ENCODE measurements at places on chromosomes 12 and 14.

DNA sequence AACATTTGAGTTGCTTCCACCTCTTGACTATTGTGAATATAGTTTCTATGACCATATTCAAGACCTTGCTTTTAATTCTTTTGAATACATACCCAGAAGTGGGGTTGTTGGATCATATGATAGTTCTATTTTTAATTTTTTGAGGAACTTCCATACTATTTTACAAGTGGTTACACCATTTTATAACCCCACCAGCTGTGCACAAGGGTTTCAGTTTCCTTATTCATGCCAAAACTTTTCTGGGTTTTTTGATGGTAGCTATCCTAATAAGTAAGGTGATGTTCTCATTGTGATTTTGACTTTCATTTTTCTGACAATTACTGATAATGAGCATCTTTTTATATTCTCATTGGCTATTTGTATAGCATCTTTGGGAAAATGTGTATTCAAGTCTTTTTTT is 109.4 kb upstream of the GARIN2 start:
- no peak overlapping the region for H3K4me3 ChIP-seq
- no peak for DNase-seq
- no peaks in the 10 kb centered on the region for H3K27me3 ChIP-seq
- no peaks in the 10 kb centered on the region for H3K4me1 ChIP-seq
- no peak overlapping the region for H3K27ac ChIP-seq

DNA sequence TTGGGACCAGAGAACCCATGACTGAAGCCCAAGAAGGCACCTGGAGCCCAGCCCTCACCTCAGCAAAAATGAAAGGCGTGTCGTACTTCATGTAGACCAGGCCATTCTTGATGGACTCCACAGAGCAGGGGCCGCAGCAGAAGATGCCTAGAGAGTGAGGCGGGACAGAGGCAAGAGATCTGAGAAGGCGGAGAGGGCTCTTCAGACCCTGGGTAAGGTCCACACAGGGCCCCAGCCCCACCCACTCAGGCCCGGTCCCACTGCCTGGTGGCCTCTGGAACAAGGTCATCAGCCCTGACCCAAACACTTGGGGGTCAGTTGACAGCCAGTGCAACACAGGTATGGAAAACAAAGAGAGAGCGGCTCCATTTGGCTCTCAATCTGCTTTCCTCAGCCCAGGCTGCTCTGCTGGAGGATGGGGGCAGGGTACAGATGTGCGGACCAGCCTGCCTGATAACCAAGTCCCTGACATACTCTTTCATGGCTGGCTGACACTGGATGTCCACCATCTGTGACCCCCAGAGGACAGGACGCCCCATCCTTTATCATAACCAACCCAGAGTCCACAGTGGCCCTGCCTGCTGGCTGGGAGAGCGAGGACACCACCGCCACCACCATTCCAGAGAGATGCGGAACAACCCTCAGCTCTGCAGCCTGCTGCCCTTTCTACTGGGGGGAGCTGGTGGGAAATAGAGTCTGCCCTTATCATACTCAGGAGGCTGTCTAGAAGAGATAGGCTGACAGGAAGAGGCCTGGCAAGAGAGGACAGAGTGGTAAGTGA is 6.9 kb downstream of the TGM1 start:
- no peak overlapping the region for H3K27ac ChIP-seq
- no peaks in the 10 kb centered on the region for H3K27me3 ChIP-seq
- no peak overlapping the region for H3K4me3 ChIP-seq
- peaks cover 11% of the 10 kb centered on the region for H3K4me1 ChIP-seq
- DNase-seq, result no peak
- no peaks in the 10 kb centered on the region for H3K36me3 ChIP-seq

DNA sequence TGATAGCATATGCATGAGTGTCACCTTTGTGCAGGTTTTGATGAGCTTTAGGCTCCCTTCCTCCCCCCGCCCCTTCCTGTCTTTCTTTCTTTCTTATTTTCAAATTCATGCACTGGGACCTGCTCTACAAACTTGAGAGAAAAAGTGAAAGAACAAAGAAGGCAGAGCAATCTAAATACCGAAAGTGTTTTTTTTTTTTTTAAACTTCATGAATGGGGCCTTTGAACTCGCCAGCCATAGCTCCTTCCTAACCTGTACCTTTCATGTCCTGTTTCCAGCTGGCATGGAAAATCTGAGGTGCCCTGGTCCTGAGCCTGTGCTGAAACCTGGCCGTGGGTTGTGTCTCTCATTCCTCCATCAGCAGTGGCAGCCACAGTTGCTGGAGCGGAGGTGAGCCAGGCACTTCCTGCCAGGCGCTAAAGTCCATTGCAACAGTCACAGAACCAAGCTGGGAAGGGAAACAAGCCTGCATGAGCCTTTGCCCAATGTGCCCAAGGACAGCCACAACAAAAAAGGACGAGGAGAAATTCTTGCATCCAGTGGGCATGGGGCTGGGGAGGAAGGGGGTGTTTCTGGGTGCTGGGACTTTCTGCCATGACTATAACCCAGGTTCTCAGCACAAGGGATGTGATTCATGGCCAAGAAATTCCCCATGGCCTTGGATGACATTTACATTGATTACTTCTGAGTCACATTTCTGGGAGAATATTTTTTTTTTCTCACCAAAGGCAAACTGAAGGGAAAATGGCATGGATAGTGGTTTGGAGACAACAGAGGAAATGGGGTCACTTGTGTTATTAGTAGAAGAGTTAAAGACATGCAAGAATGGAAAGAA is 102.7 kb downstream of the TMEM30B start:
- H3K4me3 ChIP-seq, result no peak overlapping the region
- H3K36me3 ChIP-seq, result no peaks in the 10 kb centered on the region
- H3K27ac ChIP-seq, result no peak overlapping the region

GRCh38 chr12:93080994-93081809 is 152.1 kb upstream of the EEA1 start:
- no peaks in the 10 kb centered on the region for H3K4me1 ChIP-seq
- no peak for DNase-seq
- H3K27me3 ChIP-seq, result no peaks in the 10 kb centered on the region
- H3K36me3 ChIP-seq, result no peaks in the 10 kb centered on the region
- no peak overlapping the region for H3K4me3 ChIP-seq

DNA sequence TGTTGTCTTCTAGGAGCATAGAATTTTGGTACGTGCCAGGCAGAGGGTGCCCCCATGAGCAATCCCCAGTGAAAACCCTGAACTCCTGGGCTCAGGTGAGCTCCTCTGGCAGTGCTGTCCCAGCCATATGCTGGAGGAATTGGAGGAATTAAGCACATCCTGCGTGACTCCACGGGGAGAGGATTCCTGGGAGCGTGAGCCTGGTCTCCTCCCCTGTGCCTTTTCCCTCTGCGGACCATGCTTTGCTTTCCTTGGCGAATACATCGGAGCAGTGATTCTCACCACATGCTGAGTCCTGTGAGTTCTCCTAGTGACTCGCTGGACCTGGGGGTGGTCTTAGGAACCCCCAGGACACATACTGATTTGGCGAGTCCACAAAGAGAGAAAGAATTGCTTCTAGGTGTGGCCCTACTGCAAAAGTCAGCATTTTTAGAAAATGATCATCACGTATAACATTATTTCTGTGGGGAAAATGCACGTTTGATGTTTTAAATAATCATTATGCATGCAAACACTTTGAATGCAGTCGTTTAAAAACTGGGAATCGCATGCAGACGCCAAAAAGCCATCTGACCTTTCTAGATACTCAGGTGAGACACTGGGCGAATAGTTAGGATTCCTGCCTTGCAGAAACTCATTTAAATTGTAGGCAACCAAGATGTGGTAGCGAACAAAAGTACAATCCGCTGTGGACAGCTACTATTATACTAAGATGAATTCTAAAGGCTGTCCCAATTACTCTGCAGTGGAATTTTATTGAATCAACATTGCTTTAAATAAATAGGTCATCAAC is 370.9 kb downstream of the TMEM132D start:
- no peaks in the 10 kb centered on the region for H3K27me3 ChIP-seq
- H3K4me1 ChIP-seq, result no peaks in the 10 kb centered on the region
- no peak overlapping the region for H3K4me3 ChIP-seq
- DNase-seq, result no peak
- no peak overlapping the region for H3K27ac ChIP-seq

GRCh38 chr14:76695263-76695920 is 65.9 kb upstream of the VASH1 start:
- DNase-seq, result no peak
- no peak overlapping the region for H3K4me3 ChIP-seq
- no peaks in the 10 kb centered on the region for H3K36me3 ChIP-seq
- H3K27me3 ChIP-seq, result no peaks in the 10 kb centered on the region
- H3K4me1 ChIP-seq, result no peaks in the 10 kb centered on the region

- no peaks in the 10 kb centered on the region for H3K27me3 ChIP-seq
- H3K27ac ChIP-seq, result no peak overlapping the region
- no peaks in the 10 kb centered on the region for H3K36me3 ChIP-seq
- no peak for DNase-seq
Measured at GRCh38 chr12:80598004-80598606, 109.3 kb upstream of the MYF6 start.

DNA sequence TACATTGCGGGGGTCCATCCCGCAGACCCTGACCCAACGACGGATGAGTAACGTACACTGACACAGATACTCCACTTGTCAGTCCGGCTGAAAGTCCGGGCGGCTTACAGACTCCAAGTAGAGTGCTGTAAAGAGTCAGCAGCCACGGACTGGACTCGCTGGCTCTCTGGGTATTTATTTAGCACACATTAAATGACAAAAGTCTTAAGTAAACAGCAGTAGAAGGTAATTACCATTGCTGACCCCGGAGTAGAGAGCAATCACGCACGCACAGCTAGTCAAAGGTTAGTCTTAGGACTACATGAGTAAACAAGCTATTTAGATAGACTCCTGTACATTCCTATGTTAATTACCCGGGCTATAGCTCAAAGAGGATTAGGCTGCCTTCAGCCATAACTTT is 780.9 kb downstream of the RPS29 start:
- H3K27me3 ChIP-seq, result no peaks in the 10 kb centered on the region
- no peak for DNase-seq
- H3K4me3 ChIP-seq, result no peak overlapping the region
- no peak overlapping the region for H3K27ac ChIP-seq

DNA sequence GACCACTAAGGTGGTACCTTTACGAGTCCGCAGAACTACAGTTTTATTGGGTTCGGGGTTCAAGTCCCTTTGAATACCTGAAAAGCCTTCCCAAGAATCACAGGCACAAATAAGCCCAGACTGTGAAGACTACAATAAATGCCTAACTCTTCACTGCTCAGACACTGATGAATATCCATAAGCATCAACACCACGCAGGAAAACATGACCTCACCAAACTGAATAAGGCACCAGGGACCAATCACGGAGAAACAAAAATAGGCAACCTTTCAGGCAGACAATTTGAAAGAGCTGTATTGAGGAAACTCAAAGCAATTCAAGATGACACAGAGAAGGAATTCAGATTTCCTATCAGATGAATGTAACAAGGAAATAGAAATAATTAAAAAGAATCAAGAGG is 24.2 kb upstream of the P2RX7 start:
- H3K4me1 ChIP-seq, result no peaks in the 10 kb centered on the region
- H3K4me3 ChIP-seq, result no peak overlapping the region
- no peaks in the 10 kb centered on the region for H3K36me3 ChIP-seq
- no peak for DNase-seq
- no peak overlapping the region for H3K27ac ChIP-seq
- H3K27me3 ChIP-seq, result no peaks in the 10 kb centered on the region

DNA sequence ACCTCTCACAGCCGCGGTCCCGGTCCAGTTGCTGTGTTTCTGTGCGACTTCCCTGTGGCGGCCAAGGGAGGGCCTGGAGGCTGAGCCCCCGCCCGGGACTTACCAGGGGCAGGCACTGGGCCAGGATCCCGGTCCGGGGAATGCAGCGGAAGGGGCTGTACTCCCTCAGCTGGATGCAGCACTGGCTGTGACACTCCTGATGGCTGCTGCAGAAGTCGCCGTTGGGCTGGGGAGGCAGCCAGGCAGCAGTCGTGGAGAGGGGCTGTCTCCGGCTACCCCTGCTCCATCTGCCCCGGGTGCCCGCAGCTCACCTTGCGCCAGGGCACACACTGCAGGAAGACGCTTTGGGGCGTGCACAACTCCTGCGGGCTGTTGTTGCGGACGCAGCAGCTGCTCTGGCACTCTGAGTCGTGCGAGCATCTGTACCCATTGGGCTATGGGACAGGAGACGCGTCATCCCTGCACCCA is 6.2 kb downstream of the LRCOL1 start:
- H3K4me1 ChIP-seq, result peaks cover 7% of the 10 kb centered on the region
- H3K27ac ChIP-seq, result peak overlapping the region; percentile 27
- peak overlapping the region; percentile 27 for H3K4me3 ChIP-seq

GRCh38 chr12:27971606-27972005 is 927 bp downstream of the PTHLH start:
- no peak for DNase-seq
- no peaks in the 10 kb centered on the region for H3K27me3 ChIP-seq
- peak overlapping the region; percentile 91 for H3K27ac ChIP-seq
- H3K36me3 ChIP-seq, result no peaks in the 10 kb centered on the region
- peak overlapping the region; percentile 58 for H3K4me3 ChIP-seq

- no peak overlapping the region for H3K4me3 ChIP-seq
- no peaks in the 10 kb centered on the region for H3K27me3 ChIP-seq
- no peaks in the 10 kb centered on the region for H3K4me1 ChIP-seq
Measured at GRCh38 chr12:109630815-109631214, 57.2 kb downstream of the MVK start.

DNA sequence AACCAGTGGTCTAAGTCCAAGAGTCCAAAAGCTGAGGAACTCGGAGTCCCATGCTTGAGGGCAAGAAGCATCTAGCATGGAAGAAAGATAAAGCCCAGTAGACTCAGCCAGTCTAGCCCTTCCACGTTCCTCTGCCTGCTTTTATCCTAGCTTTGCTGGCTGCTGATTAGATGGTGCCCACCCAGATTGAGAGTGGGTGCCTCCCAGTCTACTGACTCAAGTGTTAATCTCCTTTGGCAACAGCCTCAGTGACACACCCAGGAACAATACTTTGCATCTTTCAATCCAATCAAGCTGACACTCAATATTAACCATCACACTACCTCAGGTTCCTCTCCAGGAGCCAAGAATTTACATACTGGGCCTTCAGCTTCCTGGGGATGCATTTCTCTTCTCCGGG is 476.1 kb downstream of the FUT8 start:
- no peaks in the 10 kb centered on the region for H3K36me3 ChIP-seq
- no peaks in the 10 kb centered on the region for H3K27me3 ChIP-seq
- H3K27ac ChIP-seq, result no peak overlapping the region
- no peaks in the 10 kb centered on the region for H3K4me1 ChIP-seq
- no peak overlapping the region for H3K4me3 ChIP-seq

DNA sequence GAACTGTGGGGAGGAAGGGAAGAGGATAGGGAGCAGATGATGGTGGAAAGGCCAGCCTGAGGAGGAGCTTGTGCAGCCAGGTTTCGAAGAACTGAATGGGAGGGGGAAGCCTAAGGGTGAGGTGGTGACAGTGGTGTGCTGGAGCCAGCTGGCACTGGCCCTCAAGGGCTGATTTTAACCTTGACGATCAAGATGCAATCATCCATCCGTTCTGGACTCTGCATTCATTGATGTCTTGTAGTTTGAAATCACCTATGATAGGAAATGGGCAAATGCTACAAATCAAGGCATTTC is 2.8 kb upstream of the ATG101 start:
- no peak overlapping the region for H3K4me3 ChIP-seq
- H3K27ac ChIP-seq, result no peak overlapping the region
- peaks cover 25% of the 10 kb centered on the region for H3K4me1 ChIP-seq
- no peaks in the 10 kb centered on the region for H3K27me3 ChIP-seq
- no peaks in the 10 kb centered on the region for H3K36me3 ChIP-seq
- no peak for DNase-seq

- no peak overlapping the region for H3K4me3 ChIP-seq
- no peak for DNase-seq
- H3K27me3 ChIP-seq, result no peaks in the 10 kb centered on the region
Measured at GRCh38 chr12:104578453-104578852, 121.7 kb downstream of the CHST11 start.
